ENCODE measurements at places on chromosomes 16 and 17.

GRCh38 chr16:17744921-17745572 lies 274.3 kb upstream of the XYLT1 start:
- DNase-seq, result no peak

- no peak for DNase-seq
Observed at GRCh38 chr17:27956601-27957445, 63.7 kb upstream of the LYRM9 start.

GRCh38 chr17:37284191-37284590 lies 91.6 kb upstream of the C17orf78 start:
- DNase-seq, result no peak

GRCh38 chr17:48209973-48210372 lies 102.4 kb downstream of the SNX11 start:
- DNase-seq, result no peak

- DNase-seq, result peak; percentile 82
Observed at GRCh38 chr17:40818733-40819527, 3.5 kb downstream of the KRT10 start.

- DNase-seq, result no peak
Observed at GRCh38 chr17:55648086-55648485, 74.6 kb downstream of the TMEM100 start.

DNA sequence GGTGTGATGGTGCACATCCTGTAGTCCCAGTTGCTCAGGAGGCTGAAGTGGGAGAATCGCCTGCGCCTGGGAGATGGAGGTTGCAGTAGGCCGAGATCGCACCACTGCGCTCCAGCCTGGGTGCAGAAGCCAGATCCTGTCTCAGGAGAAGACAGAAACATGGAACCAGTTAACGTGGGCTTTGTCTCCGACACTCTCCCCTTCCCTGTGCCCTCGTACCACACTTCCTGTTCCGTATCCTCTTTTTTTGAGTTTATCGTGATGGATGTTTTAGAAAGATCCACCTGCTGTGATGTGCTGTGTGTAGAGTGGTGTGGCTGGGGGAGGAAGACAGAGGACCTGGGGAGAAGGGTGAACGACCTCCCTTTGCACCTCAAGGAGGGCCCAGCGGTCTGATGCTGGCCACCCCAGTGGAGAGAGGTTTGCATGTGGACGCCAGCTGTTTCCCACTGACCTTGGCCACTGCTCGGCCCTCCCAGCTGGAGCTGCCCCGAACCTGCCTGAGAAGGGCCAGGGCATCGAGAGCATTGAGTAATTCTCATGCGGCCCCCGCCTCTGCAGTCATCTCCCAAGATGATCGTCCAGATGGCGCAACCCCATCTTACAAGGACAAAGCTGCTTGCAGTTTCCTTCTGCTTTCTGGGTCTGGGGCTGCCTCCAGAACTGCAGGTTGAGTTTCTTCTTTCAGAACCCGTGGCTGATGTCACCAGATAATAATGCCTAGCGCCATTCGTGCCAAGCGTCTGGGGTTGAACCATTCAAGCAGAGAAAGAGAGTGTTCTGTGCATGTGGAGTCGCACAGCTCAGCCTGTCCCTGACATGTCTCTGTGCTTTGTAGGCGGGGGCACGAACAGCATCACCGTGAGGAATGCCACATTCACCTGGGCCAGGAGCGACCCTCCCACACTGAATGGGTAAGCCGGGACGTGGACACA lies 126.3 kb downstream of the ABCC1 start:
- no peak for DNase-seq
